ENCODE measurements at places on chromosomes 3 and 15. TPM values are rescaled to one million over a fixed set of nuclear protein-coding genes. Genes with fewer than 3 reads are reported as not detected.

DNA sequence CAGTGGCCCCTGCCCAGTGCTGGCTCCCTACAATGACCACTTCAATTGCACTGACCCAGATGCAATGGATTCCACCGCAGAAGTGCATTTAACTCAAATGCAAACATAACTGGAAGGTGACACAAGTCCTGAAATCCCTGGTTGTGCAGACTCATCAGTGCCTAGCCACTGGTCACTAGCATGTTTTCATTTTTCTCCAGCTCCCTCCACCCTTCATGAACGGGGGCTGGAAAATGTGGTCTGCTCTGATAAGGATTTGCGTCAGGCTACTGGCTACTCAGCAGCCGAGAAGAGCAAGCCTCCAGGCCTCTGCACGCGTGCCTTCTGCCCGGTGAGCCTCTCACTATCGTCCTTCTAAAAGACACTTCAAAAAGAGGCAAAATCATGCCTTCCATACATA is 27.4 kb upstream of the FURIN start:
- no peaks in the 10 kb centered on the region for H3K27me3 ChIP-seq
- peaks cover 16% of the 10 kb centered on the region for H3K4me1 ChIP-seq
- H3K27ac ChIP-seq, result no peak overlapping the region

Gene GOLGA8T
- total RNA-seq, result 0.94 TPM

GRCh38 chr3:51671734-51672475 is 853 bp downstream of the TEX264 start:
- peak overlapping the region; percentile 84 for H3K4me3 ChIP-seq
- peaks cover 27% of the 10 kb centered on the region for H3K4me1 ChIP-seq
- peak overlapping the region; percentile 69 for H3K27ac ChIP-seq
- no peaks in the 10 kb centered on the region for H3K27me3 ChIP-seq

GRCh38 chr15:40770147-40770721 is 454 bp downstream of the C15orf62 start:
- H3K27ac ChIP-seq, result peak overlapping the region; percentile 62
- H3K36me3 ChIP-seq, result peaks cover 16% of the 10 kb centered on the region
- H3K4me3 ChIP-seq, result no peak overlapping the region

GRCh38 chr3:9130345-9131305 is 118.8 kb downstream of the SRGAP3 start:
- no peak for DNase-seq
- H3K4me1 ChIP-seq, result no peaks in the 10 kb centered on the region
- no peaks in the 10 kb centered on the region for H3K36me3 ChIP-seq
- no peak overlapping the region for H3K4me3 ChIP-seq
- H3K27ac ChIP-seq, result no peak overlapping the region
- H3K27me3 ChIP-seq, result peaks cover 39% of the 10 kb centered on the region

DNA sequence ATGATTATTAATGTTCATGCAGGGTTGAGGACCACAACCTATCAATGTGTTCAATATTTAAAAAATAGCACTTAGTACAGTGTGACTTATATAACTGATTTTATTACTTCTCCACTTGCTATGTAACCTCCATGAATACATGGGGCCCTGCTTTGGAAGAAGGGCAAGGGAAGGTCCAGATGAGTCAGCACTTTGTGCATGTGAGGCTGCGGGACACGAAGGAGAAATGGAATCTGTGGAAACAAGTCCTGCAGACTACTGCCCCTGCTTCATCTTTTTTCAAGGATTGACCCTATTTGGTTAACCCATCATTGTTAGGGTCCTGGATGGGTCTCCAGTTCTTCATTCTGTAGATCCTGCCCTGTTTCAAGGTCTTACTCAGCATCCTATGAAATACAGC is 1.6 kb downstream of the NXPE3 start:
- peak overlapping the region; percentile 90 for H3K27ac ChIP-seq
- no peak for DNase-seq
- peak overlapping the region; percentile 88 for H3K4me3 ChIP-seq

DNA sequence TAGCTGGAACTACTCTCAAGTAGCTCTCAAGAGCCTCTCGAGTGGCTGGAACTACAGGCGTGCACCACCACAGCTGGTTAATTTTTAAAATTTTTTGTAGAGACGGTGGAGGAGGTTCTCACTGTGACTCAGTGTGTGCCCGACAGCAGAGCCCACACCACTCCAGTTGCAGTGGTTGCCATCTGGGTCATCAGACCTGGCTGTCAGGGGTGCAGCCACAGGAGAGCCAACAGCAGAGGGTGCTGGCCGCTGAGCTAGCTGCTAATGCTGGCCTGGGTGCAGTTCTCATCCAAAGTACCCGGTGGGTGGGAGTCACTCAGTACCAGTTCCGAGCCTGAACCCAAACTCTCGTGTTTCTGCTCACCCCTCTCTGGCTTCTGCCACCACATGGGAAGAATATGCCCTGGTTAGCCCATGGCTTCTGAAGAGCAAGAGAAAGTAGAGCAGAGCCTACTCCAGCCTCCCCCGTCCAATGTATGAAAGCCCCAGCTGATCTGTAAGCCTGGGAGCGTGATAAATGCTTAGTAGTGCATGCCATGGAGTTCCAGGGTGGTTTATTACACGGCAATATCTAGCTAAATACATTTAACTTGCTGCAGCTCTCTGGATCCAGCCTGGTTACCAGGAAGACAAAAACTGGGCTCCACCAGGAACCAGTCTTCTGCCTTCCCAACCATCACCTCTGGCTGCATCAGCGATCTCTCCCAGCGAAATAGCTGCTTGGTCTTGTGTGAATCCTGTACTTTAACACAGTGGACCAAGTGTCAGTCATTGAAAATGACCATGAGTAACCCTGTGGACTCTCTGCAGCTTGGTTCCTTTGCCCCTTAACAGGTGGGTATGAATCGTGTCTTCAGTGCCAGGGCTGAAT is 17.1 kb downstream of the UMPS start:
- H3K4me3 ChIP-seq, result no peak overlapping the region
- DNase-seq, result no peak
- H3K36me3 ChIP-seq, result peaks cover 19% of the 10 kb centered on the region
- no peak overlapping the region for H3K27ac ChIP-seq

DNA sequence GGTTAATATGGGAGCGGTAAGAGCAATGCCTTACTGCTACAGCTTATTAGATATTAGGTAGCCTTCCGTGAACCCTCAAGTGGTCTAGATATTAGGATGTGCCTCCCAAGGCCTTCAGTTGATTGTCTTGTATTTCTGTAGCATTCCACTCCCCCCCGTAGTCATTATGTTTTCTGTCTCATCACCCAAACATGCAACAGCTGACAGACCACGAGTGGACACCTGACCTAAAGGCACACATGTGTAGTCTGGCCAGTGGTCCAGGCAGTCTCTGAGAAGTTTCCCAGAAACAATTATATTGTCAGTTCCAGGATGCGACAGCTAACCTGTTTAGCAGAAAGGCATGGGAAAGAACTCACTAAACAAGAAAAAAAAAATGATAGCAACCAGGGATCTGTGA is 1000.9 kb downstream of the AGBL1 start:
- no peak overlapping the region for H3K27ac ChIP-seq
- H3K4me1 ChIP-seq, result no peaks in the 10 kb centered on the region
- H3K4me3 ChIP-seq, result no peak overlapping the region
- DNase-seq, result no peak

DNA sequence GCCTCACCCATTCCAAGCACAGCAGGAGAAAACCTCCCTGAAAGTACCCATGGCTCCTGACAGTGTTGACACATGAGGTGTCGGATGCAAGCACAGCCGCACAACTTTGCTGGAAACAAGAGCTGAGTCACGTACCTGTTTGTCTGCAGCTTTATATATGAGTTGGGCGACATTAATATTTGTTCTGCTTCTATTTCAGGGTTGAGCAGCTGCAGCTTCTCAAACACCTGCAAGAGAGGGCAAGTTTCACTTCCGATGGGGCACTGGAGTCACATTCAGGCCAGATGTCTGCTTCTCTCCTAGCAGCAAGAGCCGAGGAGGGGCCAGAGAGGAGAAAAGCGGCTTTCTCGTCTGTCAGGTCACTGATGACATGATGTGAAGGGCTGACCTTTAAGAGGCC is 88.0 kb downstream of the NUP210 start:
- H3K4me1 ChIP-seq, result peaks cover 7% of the 10 kb centered on the region
- H3K27me3 ChIP-seq, result no peaks in the 10 kb centered on the region
- H3K36me3 ChIP-seq, result no peaks in the 10 kb centered on the region
- no peak overlapping the region for H3K27ac ChIP-seq

Gene FOXP1
- 198 TPM for total RNA-seq

Gene ALDH1A2
- 0.78 TPM for total RNA-seq

Gene SUCNR1
- not detected for total RNA-seq

- no peak overlapping the region for H3K4me3 ChIP-seq
- peaks cover 2% of the 10 kb centered on the region for H3K4me1 ChIP-seq
- H3K27me3 ChIP-seq, result no peaks in the 10 kb centered on the region
These were observed 107.3 kb downstream of the HERC1 start for GRCh38 chr15:63726491-63726890.

DNA sequence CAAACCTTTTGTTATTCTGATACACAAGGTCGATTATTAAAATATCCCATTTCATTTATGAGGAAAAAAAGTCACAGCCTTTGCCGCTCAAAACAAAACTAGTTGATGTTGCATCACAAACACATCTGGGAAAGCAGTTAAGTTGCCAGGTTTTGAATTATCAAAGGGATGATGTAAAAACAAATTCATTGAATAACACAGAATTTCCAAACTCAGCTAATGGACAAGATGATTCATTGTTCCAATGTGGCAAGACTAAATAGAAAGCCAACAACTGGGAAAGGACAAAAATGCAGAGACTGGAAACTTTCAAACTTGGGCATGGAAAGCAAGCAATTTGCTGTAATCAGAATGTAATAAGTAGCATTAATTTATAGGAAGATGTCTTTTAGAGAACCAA is 610.0 kb upstream of the ZNF385D start:
- peaks cover 15% of the 10 kb centered on the region for H3K4me1 ChIP-seq
- peaks cover 8% of the 10 kb centered on the region for H3K27me3 ChIP-seq
- H3K4me3 ChIP-seq, result no peak overlapping the region
- no peak overlapping the region for H3K27ac ChIP-seq
- DNase-seq, result no peak

Gene FGF7
- 0.32 TPM for total RNA-seq

- H3K27ac ChIP-seq, result peak overlapping the region; percentile 40
- no peaks in the 10 kb centered on the region for H3K36me3 ChIP-seq
- no peaks in the 10 kb centered on the region for H3K27me3 ChIP-seq
- H3K4me1 ChIP-seq, result peaks cover 47% of the 10 kb centered on the region
- DNase-seq, result no peak
These were observed 103.9 kb upstream of the ROBO1 start for GRCh38 chr3:79871656-79872055.

Gene SENP8
- 4.6 TPM for total RNA-seq

GRCh38 chr3:11969986-11970385 is 34.2 kb upstream of the SYN2 start:
- H3K4me3 ChIP-seq, result no peak overlapping the region
- no peaks in the 10 kb centered on the region for H3K4me1 ChIP-seq
- DNase-seq, result no peak
- H3K27me3 ChIP-seq, result no peaks in the 10 kb centered on the region

Gene FEZF2
- total RNA-seq, result not detected

DNA sequence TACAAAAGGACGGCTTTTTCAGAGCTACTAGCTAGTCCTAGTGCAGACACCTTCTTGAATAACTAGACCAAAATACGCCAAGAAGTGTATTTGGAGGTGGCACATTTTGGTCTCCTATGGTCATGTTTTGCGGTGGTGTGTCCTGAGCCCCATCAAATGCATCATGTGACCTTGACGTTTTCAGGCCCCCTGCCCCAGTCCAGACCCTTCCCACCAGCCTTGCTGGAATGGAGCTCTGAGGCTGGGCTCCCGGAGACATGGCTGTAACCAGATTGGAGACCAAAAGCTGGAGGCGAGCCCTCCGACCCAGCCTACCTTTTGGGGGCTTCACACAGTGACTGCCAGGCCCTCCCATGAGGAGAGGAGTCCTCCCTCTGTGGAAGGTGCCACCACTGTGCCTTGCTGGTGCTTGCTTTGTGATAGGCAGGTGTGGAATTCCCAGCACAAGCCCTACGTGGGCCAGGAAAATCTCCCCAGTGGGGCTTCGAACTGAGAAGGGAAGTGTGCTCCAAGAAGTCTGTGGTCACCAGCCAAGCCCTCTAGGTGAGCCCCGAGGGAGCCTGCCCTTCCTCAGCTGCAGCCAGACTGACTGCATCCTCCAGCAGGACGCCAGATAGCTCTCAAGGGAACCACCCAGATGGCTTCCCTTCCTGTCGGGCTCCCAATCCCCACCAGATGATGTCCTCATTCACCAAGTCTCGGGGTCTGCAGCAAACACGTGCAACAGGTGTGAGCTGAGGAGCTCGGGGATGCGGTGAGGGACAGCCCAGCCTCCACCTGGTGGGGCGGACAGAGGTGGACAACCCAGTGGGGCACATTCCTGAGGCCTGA is 126.2 kb downstream of the ASB7 start:
- no peak overlapping the region for H3K4me3 ChIP-seq
- H3K4me1 ChIP-seq, result peaks cover 34% of the 10 kb centered on the region
- peak; percentile 76 for DNase-seq
- no peaks in the 10 kb centered on the region for H3K36me3 ChIP-seq

- H3K27ac ChIP-seq, result no peak overlapping the region
- no peak for DNase-seq
- no peak overlapping the region for H3K4me3 ChIP-seq
- no peaks in the 10 kb centered on the region for H3K4me1 ChIP-seq
- peaks cover 12% of the 10 kb centered on the region for H3K27me3 ChIP-seq
- H3K36me3 ChIP-seq, result no peaks in the 10 kb centered on the region
These were observed 70.5 kb downstream of the PLXNA1 start for GRCh38 chr3:127053450-127053849.

- no peak overlapping the region for H3K27ac ChIP-seq
- no peaks in the 10 kb centered on the region for H3K36me3 ChIP-seq
- H3K27me3 ChIP-seq, result no peaks in the 10 kb centered on the region
- no peak overlapping the region for H3K4me3 ChIP-seq
- DNase-seq, result no peak
These were observed 987.9 kb downstream of the NTRK3 start for GRCh38 chr15:87268675-87269074.

Gene EPHA6
- 0.51 TPM for total RNA-seq

DNA sequence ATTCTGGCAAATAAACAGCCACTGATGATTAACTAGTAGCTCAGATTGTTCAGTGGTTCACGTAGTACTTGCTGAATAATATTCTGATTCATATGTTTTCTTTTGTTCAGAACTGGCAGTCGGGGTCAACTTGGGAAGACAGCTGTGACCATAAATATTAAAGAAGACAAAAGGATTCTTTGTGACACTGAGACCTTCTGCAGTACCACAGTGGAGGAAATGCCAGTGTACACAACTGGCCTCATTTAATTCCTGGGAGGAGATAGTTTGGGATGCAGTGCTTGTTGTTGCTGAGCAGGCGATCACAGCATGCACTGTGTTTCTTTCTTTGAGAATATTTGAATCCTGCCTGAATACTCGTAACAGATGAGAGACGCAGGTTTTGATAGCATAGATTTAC is 26.7 kb upstream of the MCF2L2 start:
- H3K36me3 ChIP-seq, result peaks cover 7% of the 10 kb centered on the region
- DNase-seq, result no peak
- peak overlapping the region; percentile 63 for H3K27ac ChIP-seq

GRCh38 chr15:69883306-69883705 is 214.4 kb downstream of the TLE3 start:
- no peak overlapping the region for H3K4me3 ChIP-seq
- H3K36me3 ChIP-seq, result no peaks in the 10 kb centered on the region
- DNase-seq, result no peak
- peaks cover 63% of the 10 kb centered on the region for H3K27me3 ChIP-seq
